ENCODE measurements at places on chromosomes 4 and X.

DNA sequence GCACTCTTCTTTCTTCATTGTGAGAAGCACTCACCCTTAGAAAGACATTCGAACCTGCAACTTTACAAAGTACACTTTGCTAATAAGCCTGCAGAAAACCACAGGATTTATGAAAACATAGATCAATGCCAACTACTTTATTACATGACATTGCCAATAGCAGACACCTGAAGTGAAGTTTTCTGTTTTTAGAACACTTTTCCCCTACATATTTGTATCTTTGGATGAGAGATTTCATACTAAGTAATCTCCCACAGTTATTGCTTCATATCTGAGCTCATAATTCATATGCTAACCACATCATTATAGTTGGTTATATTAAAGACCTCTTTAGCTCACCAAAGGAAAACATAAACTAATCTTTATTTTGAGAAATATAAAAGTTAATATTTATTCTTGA, 276.5 kb upstream of the CTSO start:
- no peak for DNase-seq

- DNase-seq = no peak
Observed at GRCh38 chr4:44493924-44494323, 45.3 kb upstream of the KCTD8 start.

DNA sequence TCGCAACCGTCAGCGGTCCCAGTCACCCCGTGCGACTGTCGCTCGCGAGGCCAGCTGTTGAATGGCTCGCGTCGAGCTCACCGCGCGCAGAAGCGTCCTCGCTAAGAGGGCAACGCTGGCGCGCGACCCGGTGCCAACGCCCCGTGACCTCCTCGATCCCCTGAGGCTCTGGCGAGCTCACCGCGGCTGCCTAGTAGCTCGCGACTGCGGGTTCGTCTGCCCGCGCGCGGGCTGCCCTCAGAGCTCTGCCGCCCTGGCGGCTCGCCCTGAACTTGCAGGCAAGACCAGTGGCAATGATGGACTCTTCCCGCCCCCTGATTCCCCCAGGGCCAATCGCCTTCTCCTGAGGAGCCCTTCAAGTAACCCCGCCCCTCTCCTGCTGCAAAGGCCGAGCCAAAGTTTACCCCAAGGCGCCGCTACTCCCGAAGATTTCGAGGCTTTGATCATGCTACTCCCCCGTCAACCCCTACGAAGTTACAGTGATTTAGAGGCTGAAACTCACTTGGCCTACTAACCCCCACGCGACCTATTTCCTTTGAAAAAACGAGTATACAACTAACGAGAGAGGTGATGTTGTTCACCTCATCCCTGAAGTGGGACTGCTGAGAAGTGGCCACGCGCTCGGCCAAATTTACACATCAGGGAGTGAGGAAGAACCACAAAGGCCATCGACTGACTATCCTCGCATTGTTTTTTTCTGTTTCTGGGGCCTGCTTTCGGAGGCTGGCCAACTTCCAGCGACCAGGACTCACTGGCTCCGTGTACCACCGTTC, 37.5 kb downstream of the PGRMC1 start:
- no peak for DNase-seq

- no peak for DNase-seq
Observed at GRCh38 chrX:7574325-7574724, 268.6 kb upstream of the VCX start.

DNA sequence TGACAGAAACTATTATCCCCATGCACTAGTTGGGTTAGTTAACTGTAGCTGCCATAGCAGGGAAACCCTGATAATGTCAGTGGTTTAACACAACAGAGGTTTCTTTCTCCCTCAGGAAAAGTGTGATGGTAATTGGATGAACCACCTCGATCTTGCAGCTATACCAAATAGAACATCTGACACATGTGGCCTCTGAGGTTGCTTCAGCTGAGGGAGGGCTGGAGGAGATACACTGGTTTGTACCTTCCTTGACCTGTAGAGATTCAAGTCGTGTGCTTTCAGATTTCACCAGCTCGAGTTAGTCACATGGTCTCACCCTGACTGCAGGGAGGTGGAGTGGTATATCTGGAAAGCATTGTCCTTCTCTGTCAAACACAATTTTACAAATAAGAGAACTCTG, 147.2 kb upstream of the SFRP2 start:
- no peak for DNase-seq
